ENCODE measurements at places on chromosomes 11 and 22.

GRCh38 chr11:21461701-21462100, 731.2 kb upstream of the ANO5 start:
- no peak for DNase-seq

DNA sequence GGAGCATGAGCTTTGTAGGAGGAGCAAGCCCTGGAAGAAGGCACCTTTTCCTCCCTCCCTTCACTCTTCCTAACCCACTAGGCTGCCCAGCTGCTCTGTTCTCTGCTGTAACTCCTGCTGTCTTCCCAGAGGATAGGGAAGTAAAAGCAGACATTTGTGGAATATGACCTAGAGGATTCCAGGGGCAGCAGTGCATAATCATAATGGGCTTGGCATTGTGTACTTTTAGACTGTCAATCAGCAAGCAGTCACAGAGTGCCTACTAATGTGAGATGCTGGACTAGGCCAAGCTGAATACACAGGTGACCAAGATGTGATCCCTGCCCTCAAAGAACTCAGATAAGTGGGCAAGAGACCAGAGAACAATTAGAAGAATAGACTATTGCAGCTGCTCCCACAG, 133.0 kb downstream of the NAV2 start:
- DNase-seq: no peak

DNA sequence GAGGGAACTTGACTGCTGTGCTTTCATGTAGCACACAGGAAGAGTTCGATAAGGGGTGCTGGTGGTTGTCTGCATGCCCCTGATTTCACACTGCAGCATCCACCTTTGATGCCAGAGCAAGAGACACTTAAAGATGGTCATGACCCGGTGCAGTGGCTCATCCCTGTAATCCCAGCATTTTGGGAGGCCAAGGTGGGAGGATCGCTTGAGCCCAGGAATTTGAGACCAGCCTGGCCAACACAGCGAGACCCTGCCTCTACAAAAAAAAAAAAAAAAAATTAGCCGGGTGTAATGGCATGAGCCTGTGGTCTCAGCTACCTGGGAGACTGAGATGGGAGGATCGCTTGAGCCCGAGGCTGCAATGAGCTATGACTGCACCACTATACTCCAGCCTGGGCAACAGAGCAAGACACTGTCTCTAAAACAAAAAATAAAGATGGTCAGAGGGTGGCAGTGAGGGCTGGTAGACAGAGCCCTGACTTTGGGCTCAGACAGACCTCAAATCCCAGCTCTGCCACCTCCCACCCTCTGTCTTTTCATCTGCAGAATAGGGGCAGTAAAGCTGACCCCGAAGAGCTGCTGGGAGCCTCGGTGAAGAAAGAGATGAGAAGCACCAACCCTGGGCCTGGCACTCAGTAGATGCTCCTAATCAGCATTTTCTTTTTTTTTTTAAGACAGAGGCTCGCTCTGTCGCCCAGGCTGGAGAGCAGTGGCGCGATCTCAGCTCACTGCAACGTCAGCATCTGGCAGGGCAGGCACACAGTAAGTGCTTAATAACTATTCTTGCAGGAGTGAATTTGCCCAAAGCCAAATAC, 17.7 kb downstream of the VWCE start:
- DNase-seq: no peak

- no peak for DNase-seq
Measured at GRCh38 chr11:19525276-19525675, 187.4 kb upstream of the NAV2 start.

GRCh38 chr11:6258571-6259081, 1.0 kb upstream of the CCKBR start:
- no peak for DNase-seq

- no peak for DNase-seq
Measured at GRCh38 chr11:117175781-117176180, 2.8 kb upstream of the SIDT2 start.

DNA sequence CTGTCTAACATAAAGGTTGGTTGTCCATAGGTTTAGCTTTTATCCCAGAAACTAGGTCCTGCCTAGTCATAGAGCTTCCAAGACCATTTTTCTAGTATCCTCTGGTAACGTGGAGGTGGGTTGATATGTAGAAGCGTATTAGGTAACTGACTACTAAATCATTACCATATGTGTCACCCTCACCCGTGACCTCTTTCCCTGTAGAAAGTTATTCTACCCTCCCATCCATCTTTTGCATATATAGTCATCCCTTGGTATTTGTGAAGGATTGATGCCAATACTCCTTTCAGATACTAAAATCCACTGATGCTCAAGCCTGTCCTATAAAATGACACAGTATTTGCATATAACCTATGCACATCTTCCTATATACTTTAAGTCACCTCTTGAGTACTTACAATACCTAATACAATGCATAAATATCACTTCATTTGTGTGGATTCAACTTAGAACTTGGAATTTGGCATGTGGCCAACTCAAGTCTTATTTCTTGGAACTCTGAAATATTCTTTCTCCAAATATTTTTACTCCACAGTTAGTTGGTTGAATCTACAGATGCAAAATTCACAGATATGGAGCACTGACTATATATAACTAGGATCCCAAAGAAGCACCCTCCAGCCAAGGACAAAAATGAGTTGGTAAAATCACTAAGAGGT, 497.0 kb upstream of the TENM4 start:
- DNase-seq: no peak

GRCh38 chr22:35634015-35634414, 14.2 kb upstream of the APOL6 start:
- no peak for DNase-seq

GRCh38 chr11:659532-660085, 22.5 kb downstream of the DRD4 start:
- DNase-seq: no peak

DNA sequence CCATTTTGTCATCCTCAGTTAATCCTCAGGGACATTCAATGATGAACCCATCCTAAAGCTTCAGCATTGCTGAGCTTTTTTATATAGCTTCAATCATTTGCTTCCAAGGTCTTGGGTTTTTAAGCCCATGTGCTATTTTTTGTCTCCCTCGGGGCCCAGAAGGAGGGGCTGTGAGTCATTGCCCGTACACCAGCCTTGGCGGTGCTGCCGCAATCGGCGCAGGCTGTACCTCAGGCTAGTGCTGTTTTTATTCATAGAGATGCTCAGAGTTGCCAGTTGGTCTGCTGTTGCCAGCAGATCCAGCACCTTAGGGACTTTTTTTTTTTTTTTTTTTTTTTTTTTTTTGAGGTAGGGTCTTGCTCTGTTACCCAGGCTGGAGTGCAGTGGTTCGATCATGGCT, 35.5 kb downstream of the ACO2 start:
- DNase-seq: no peak

DNA sequence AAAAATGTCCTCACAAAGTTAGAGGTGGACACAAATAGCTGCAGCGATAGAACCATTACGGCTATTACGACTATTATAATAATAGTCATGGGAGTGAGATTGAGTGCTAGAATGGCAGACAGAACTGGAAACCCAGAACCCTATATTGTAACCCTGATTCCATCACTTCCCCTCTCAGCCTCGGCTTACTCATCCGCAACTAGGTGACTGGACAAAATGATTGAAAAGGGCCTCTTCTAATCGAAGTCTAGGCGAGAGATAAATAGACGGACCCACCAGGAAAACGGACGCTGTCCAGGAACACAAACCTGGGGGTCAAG, 629 bp downstream of the PSMA1 start:
- peak; percentile 59 for DNase-seq

GRCh38 chr11:13286279-13286821, 8.8 kb downstream of the BMAL1 start:
- no peak for DNase-seq

- DNase-seq: no peak
Measured at GRCh38 chr11:131763193-131763890, 392.9 kb downstream of the NTM start.

DNA sequence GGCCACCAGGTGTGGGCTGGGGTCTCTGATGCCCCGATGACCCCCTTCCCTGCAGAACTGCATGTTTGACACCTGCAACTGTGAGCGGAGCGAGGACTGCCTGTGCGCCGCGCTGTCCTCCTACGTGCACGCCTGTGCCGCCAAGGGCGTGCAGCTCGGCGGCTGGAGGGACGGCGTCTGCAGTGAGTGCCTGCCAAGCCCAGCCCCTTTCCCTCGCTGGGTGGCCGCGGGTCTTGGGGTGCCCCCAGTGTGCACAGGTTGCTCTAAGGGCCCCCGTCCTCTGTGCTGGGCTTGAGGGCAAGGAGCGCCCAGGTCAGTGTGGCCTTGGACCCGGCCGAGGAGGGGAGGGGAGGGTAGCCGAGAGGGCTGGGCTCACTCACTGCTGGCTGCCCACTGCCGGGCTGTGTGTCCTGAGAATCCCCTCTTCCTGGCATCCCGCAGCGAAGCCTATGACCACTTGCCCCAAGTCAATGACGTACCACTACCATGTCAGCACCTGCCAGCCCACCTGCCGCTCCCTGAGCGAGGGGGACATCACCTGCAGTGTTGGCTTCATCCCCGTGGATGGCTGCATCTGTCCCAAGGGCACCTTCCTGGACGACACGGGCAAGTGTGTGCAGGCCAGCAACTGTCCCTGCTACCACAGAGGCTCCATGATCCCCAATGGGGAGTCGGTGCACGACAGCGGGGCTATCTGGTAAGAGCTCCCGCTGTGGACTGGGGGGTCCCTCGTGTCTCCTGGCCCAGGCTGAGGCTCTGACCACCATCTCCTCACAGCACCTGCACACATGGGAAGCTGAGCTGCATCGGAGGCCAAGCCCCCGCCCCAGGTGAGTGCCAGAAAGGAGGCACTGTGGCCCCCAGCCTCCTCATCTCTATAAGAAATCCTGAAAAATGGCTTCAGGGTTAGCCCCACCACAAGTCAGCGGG, 17.0 kb downstream of the MUC5AC start:
- no peak for DNase-seq

DNA sequence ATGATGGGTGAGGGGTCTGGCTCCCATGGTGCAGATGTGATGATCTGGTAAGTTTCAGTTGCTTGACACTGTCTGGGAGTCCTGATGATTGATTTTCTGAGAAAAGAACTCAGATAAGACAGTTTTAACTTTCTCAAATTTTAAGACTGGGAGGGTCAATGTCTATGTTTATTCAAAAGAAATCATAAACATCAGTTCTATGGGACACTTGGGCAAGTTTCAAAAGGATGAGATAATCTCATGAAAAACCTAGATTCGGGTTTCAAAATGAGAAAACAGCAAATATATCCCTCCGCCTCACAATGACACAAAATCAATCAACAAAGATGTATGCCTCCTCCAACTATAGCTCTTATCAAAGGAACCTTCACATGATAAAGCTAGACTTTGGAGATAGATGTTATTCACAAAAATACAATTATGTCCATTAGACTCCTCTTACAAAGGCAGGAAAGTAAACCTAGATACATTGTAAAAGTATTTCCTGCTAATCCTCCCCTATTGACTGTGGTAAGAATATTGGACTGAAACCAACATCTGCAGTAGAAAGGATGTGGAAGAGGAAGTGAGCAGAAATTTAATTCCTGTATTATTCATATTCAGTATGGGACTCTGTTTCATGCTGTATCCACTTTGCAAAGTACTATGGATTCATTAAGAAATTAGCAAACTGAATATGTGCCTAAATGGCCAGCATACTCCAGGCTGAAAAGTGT, 21.6 kb downstream of the SVIP start:
- DNase-seq: peak; percentile 36

DNA sequence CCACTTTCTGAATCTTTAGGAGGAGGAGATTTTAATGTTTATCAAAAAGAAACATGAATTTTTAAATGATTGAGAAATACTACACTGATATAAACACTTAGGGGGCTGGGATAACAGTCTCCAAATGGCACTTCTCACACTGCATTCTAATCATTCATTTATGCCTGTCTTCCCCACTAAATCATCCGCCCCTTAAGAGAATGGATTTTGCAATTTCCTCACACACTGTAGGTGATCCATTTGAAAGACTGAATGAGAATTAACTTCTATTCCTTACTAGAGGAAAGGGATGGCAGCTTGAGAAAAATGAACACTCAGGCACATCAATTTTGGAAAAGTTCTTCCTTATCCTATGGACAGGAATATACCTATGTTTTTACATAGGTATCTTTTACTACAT, 7.6 kb upstream of the POU2AF2 start:
- DNase-seq: no peak

- DNase-seq: no peak
Measured at GRCh38 chr11:48017105-48017830, 36.9 kb downstream of the PTPRJ start.

- no peak for DNase-seq
Measured at GRCh38 chr11:97574976-97575665, 1185.3 kb downstream of the JRKL start.

GRCh38 chr11:60307507-60308195, 19.4 kb upstream of the MS4A6E start:
- DNase-seq: no peak

DNA sequence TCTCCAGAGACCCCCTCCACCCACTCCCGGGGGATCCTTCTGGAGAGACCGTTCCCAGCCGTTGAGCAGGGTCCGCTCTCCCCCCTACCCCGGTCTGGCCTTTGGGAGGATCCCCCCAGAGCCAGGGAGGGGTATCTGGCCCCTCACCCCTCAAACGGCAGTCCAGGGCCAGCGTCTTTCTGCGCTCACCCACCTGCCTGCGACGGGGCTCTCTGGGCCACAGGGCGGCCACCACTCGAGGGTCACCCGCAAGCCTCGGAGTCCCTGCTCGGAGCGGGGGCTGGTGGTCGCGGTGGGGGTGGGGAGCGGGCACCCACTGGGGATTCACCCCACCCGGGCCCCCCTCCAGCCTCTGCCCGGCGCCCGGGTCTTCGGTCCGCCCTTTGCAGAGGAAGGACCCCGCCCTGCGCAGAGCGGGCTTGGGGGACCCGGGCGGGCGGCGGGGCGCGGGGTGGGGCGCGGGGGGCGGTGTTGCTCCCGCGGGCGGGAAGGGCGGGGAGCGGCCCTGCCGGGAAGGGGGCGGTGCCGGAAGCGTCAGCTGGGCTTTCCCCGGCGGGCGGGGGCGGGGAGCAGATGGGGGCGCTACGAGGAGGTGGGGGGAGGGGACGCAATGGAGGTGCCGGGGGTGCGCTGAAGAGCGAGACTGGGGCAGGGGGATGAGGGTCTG, 16.6 kb downstream of the CRELD2 start:
- DNase-seq: peak; percentile 59

DNA sequence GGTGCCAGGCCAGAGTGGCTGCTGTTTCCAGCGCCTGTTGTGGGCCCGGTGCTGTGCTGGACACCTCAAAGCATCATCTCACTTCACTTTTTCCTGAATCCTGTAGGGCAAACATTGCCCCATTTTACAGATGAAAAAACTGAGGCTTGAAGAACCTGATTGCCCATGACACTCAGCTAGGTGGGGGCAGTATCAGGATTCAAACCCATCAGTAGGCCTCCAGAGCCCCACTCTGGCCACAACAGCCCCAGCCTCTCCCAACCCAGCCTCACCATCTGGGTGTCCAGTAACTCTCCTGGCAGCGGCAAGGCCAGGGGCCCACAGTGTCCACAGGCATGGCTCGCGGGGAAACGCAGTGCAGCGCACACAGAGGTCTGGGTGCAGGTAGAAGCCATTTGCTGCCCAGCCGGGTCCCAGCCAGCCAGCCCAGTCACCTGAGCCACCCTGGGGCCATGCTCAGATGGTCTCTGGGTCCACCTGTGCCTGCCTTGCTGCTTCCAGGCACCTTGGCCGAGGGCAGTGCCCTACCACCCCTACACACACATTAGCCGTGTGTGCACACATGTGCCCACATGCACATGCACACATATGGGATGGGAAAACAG, 11.5 kb downstream of the SLC22A12 start:
- DNase-seq: no peak

- peak; percentile 56 for DNase-seq
Measured at GRCh38 chr11:22244986-22245592, 52.2 kb downstream of the ANO5 start.
